ENCODE measurements at places on chromosomes 5 and 9.
A peak's percentile ranks its signal among the peaks of the same experiment; 100 is the strongest.

DNA sequence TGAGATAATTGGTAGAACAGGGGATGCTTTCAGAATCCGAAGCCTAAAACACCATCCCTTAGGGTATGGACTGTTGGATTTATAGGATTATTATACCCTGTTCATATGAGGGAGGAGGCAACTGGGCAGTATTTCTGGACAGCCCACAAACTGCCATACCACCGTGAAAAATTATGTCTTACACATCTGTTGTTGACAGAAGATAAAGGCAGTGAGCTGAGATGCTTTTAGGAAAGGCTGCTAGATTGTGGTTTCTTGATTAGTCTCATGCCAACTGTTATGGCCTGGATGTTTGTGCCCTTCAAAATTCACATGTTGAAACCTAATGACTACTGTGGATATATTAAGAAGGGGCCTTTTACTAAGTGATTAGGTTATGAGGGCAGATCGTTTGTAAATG lies 83.7 kb upstream of the DHFR start:
- no peak for DNase-seq

DNA sequence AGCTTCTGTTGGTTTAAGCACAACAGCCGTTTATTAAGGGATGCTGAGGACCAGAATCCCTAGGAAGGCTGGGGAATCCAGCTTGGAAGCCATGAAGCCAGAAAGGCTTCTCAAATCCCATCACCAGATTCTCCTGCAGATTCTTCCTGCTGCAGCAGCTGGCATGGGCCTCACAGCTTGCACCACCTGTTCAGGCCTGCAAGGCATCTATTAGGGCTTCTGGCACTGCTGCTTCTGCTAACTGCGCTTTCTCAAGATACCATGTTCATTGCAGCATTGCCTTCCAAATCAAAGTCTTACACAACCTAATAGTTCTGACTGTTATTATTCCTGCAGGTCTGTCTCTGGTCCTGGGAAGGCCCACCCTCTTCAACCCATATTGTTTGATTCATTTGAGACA lies 51.2 kb upstream of the ZNF366 start:
- DNase-seq, result no peak

GRCh38 chr9:22975951-22976350 lies 529.3 kb downstream of the DMRTA1 start:
- DNase-seq, result no peak

- no peak for DNase-seq
Observed at GRCh38 chr9:89436963-89437625, 60.8 kb downstream of the SEMA4D start.

DNA sequence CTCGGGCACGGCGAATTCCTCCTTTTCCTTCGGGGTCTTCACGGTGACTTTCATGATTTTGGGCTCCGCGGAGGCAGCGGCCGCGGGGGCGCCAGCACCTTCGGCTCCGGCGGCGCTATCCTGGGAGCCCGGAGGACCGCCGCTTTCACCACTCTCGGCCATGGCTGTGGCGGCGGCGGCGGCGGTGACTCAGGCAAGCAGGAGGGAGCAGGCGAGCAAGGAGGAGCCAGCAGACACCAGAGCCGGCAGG lies 315 bp downstream of the UBQLN1 start:
- no peak for DNase-seq

DNA sequence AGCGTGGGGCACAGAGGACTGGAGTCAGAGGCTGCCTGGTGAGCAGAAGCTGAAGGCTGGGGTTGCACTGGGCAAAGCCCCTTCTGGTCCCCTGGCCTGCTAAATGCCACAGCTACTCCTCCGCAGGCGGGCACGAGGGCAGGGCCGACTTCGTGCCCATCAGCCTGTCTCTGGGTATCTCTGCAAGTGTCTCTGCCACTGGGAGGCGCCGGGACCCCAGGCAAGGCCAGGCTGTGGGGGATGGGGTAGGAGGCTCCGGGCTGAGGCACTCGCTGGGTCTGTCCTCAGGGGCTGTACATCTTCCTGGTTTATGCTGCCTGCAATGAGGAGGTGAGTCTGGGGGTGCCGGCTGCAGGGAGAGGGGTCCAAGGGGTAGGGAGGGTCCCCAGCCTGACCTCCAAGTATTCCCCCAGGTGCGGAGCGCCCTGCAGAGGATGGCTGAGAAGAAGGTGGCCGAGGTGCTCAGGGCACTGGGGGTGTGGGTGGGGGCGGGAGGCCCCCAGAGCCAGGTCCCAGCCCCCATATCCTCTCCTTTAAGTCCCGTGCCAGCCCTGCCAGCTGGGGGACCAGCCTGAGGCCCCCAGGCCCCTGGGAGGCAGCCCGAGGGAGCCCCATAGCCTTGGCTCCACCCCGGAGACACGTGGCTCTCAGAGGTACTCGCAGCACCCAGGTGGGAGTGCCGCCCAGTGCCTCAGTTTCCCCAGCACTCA lies 25.1 kb downstream of the ADGRD2 start:
- no peak for DNase-seq

- DNase-seq, result no peak
Observed at GRCh38 chr5:132883261-132883834, 9.9 kb downstream of the LEAP2 start.

DNA sequence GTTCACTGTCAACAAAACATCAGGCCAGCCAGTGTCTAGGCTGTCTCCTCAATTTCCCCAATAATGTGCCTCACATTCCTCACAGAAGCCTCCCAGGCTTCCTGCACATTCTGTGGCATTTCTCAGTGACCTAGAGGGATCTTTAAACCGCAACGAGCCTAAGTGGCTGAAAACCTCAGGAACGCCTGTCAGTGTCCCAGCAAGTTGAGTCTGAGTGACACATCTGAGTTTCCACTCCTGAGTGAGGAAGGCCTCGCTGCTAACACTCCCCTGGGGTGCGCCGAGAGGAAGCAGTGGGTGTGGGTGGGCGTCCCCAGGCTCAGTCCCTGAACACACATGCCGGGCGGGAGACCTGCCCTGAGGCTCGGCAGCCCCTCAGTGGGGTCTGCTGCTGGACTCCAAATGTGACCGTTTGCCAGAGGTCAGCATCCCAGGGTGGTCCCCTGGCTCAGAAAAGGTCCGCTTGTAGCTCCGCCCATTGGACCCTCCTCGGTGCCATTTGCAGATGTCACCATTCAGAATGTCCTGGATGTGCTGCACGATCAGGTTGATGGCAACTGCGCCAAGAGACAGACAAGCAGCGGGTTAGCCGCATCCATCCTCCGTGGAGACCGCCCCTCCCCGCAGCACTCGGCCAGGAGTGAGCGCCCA lies 6.3 kb downstream of the UCK1 start:
- DNase-seq, result no peak

DNA sequence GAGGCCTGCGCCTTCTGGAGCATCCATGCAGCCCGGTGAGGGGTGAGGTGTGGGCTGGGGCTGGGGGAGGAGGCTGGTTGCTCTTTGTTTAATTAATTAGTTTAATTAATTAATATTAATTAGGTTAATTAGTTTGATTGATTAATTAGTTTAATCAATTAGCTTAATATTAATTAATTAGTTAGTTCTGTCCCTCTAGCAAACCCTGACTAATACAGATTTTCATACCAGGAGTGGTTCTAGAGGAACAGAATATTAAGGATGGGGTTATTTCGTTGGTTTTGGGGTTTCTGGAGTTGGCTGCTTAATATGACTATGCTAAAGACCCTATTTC lies 14.1 kb upstream of the BARX1 start:
- no peak for DNase-seq

- DNase-seq, result no peak
Observed at GRCh38 chr5:43348207-43348606, 35.0 kb upstream of the HMGCS1 start.

DNA sequence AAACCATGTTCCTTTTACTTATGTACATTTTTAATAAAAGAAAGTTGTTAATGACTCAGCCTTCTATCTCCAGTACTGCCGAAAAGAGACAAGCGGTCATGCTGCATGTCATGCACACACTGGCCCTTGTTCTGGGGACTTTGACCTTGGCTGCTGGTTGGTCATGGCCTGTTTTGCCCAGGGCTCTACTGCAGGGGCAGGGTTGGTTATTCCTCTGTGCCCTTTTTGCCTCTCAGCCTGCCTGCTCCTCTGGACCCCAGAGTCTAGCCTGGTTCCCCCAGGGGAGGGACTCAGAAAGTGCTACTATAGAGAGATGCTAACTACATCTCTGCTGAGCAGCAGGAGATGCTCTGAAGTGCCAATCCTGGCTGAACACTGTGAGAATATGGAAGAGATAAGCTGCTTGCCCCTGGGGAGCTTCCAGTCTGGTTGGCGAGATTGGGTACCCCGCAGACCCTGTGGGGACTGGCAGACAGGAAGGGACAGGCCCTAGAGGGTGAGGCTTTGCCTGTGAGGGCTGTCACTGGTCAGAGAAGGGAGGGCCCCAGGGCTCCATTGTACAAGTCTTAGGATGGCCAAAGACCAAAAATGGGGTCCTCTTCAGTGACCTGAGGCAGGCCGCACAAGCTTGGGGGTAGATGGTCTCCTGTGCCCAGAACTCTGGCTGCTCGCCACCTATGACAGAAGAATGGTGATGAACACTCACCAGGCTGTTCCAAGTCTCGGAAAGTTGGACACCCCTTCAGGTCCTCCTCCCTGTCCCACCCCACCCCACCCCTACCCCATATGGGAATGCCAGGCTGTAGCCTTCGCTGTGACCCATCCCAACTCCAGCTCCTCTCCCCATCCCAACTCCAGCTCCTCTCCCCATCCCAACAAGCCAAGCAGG lies 14.3 kb downstream of the IRF1 start:
- no peak for DNase-seq

DNA sequence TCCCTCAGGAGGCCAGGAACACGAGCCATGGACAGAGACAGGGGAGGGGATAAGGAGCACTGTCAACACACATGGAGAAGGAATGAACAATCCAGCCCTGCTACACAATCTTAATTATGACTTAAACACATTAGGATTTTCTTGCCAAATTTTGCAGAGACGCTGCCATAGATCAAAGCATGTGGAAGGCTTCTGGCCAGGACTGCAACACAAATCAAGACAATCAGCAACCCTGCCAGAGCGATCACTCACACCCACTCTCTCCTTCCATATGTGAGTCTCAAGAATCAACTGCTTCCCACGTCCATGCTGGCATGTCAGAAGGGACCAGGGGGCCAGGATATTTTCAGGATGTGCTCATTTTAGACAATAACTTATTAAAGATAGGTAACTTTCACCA lies 85.6 kb downstream of the ROR2 start:
- no peak for DNase-seq

GRCh38 chr9:128786681-128787601 lies at the start of gene TBC1D13:
Gene TBC1D13 (plus strand): TSS chr9:128787253. CDS start chr9:128787354, 101 bp downstream.
- DNase-seq, result peak; percentile 83

- no peak for DNase-seq
Observed at GRCh38 chr9:71941060-71941568, 29.7 kb downstream of the C9orf85 start.

DNA sequence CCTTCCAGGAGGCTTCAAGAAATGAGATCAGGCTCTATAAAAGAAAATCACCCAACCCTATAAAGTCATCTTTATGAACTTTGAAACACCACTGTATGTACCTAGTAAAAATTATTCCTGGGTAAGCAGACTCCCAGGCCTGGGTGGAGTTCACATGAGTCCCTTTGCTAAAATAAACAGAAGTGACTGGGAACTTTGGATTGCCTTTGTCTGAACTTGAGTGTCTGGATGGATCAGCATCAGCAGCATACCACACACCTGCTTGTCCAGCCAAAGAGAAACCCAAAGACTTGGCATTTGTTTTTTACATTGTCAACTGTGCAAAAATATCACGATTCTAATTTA lies 79.6 kb upstream of the CDKN2B start:
- DNase-seq, result no peak

GRCh38 chr5:172007175-172008110 lies 1.0 kb upstream of the FBXW11 start:
- DNase-seq, result no peak

DNA sequence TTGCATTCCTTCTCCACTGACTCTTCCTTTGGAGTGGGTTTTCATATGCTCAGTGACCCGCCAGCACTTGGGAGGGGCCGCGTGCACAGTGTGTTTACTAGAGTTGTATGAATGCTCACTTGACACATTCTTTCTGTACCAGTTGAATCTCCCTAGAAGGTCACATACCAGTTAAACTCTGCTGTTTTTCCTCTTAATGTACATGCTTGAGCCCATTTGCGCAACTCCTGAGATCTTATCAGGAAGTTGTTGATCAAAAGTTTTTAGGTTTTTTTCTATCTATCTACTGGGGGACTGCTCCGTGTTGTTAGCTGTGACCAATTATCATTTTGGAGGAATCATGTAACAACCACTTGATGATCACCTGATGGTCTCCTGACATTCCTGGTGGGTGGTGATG lies 392.7 kb downstream of the CDH9 start:
- DNase-seq, result no peak

GRCh38 chr5:89120719-89121118 lies 237.7 kb upstream of the MEF2C start:
- no peak for DNase-seq

DNA sequence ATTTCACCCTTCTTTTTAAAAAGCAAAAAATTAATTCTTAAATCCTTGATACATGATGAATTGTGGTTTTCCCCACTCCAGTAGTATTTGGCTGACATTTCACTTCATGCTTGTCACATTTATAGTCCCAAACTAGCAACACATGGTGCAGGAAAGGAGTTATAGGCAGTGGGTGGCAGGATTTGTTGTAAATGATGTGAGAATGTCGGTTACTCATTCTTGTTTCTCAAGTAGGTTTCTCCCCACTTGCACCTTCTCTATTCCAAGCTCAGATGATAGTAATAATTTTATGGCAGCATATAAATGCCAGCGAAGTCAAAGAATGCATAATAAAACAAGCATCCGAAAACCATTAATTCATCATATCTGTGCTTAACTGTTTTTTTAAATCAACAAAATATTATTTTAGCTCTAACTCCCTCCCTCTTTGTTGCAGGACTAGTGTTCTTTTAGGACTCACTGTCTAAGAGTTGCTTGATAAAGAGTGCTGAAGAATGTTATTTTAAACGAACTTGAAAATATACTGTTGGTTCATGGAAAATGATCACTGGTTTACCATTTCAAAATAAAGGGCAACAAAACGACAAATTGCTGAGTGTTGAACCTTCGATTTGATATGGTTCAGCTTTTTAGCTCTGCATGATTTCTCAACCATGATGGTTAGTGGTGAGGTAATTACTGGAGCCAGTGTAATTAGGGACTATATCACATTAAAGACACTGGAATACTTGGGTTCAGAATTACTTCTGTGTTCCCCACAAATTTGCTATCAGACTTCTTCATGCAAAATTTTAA lies 88.1 kb upstream of the ADAMTSL1 start:
- DNase-seq, result no peak

GRCh38 chr9:131177898-131178297 lies 52.5 kb downstream of the NUP214 start:
- DNase-seq, result no peak

DNA sequence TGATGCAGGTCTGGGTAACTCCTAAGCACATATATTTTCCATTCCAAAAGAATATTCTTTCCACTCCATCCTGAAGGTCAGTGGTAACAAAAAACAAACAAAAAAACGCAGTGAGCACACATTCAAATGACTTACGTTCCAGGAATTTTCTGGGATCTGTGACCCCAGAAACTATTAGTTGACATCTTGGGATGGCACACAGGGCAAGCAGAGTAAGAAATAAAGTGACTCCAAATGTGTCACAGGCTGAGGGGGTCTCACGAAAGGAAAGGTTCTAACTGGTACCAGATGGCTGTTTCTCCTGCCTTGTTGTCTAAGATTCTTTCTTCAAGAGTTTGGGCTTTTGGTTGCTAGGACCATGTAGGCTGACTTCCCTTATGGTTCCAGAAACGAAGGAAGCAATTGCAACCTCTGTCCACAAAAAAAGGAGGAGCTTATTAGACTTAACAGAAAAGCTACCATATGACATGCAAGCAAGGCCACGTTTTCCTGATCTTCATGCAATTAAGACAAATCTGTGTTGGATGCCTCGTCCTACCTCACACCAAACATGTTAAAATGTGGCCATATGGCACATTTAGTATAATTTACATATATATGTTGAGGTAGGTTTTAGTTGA lies 32.7 kb downstream of the PTGS1 start:
- no peak for DNase-seq

- DNase-seq, result no peak
Observed at GRCh38 chr9:31393240-31393639, 991.2 kb upstream of the ACO1 start.

Measured in NCI-H1930 (cell line).